ENCODE measurements at places on chromosomes 4 and X.

DNA sequence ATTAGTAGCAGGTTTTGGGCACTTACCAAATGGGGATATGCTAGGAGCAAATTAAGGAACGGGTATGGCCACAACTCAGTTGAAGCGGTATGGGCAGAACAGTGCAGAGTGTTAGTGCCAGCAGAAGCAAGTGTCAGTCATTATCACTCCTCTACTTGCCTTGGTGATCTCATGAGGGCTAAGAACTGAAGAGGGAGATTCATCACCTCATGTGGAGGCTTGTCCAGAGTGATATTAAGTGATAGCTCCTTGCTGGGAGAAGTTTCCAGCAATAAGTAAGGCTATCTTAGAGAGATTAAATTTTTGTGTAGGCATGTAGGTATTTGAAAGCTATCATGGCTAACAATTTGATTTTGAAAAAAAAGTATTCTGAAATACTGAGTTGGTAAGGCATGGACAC, 615.4 kb upstream of the SMIM31 start:
- DNase-seq, result no peak

GRCh38 chrX:16528620-16529019, 121.3 kb upstream of the S100G start:
- no peak for DNase-seq

GRCh38 chr4:21757248-21757647, 191.3 kb downstream of the KCNIP4 start:
- DNase-seq, result no peak

DNA sequence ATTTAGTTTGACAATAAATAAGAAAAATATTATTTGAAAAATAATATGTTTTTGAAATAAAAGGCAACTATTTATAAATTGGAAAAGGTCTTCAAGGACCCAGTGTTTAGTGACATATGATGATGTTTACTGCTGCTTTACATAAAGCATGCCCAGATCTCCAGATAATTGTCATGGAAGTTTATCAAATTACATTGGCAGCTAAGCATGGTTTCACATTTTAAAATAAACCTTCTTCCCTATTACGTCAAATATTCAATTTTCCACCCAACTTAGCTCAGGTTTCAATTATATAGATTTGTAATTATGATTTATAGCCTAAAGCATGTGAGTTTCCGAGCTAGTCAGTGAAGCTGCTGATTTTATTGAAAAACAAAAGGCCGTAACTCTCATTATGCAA, 417.2 kb downstream of the CFAP47 start:
- DNase-seq, result no peak

DNA sequence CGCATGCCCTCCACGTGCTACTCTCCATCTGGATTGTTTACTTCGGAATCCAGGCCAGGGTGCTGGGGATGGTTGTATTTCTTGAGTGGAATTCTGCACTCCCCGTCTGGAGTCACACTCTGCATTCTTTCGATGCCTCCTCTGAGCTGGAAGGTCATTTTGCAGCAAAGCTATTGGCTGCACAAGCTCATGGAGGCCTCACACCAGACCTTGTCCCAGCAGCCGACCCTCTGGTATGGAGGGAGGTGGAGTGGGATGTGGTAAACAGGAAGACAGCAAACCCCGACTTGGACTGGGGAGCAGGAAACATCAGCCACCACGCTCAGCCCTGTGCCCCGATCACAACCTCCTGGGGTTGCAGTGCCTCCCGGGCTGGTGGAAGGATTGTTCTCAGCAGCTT, 225.3 kb upstream of the LNX1 start:
- no peak for DNase-seq

DNA sequence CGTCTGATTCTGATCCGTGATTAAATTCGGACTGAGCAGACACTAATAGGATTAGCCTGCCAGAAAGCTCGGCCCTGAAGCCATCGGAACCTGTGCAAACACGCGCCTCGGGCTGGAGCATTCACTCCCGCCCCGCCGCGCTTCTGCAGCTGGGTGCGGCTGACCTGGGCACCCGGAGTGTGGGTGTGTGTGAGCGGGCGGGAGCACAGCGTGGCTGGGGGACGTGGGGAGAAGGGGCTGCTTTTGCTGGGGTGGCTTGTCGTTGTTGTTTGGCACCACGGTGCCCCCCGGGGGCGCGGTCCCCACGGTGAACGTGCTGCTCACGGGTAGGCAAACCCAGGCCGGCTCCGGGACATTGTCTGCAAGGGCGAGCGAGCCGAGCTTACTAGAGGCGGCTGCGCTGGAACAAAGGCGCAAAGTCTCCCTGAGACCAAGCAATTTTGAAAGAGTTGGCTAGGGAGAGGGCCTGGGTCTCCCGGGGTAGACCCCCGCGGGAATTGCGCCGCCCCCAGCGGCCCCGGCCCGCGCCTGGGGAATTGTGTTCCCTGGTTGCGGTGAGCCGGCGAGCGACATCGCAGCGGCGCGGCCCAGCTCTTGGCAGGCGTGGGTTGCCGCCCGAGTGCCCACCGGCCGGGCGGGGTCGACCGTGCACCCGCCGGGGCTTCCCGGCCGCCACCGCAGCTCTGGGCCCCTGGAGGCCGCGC, 1.4 kb downstream of the MAMLD1 start:
- no peak for DNase-seq

DNA sequence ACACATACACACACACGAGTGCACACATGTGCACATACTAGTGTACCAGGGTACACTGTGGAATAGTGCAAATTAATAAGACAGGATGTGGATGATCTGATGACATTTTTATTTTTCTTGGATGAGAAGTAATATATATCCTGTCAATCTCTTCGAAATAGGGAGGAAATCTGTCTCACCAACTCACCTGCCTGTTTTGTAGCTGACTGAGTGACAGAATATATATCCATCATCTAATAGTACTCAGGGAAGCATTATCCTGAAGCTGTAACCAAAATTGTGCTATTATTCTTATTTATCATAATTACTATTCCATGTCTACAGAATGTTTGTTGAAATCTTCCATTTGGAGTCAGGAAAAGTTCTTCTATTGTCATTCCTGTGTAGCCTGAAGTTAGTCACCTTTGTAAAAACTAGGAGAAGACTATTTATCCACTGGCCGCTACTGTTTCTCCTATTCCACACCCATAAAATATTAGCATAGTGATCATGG, 888.0 kb downstream of the TRAM1L1 start:
- no peak for DNase-seq

DNA sequence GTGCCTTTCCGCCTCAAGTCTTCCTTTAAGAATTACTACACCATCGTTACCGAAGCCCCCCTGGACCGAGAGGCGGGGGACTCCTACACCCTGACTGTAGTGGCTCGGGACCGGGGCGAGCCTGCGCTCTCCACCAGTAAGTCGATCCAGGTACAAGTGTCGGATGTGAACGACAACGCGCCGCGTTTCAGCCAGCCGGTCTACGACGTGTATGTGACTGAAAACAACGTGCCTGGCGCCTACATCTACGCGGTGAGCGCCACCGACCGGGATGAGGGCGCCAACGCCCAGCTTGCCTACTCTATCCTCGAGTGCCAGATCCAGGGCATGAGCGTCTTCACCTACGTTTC, 2.2 kb downstream of the PCDH10 start:
- no peak for DNase-seq

DNA sequence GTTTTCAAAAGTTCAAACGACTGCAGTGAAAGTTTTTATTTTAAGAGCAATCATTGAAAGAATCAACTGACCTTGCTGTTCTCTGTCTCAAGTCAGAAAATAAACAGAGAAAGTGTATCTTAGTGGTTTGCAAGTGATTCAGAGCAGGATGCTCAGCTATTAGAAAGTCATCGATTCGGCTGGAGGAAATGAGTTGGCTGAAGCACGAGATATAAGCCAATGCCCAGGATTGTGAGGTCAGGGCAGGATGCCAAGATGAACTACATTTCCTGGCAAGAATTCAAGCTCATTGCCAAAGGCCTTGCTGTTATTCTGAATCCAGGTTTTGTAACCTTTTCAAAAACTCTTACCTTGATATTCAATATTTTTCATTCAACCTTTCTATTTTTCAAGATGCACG, 541.4 kb upstream of the BOD1L1 start:
- DNase-seq, result peak; percentile 95

DNA sequence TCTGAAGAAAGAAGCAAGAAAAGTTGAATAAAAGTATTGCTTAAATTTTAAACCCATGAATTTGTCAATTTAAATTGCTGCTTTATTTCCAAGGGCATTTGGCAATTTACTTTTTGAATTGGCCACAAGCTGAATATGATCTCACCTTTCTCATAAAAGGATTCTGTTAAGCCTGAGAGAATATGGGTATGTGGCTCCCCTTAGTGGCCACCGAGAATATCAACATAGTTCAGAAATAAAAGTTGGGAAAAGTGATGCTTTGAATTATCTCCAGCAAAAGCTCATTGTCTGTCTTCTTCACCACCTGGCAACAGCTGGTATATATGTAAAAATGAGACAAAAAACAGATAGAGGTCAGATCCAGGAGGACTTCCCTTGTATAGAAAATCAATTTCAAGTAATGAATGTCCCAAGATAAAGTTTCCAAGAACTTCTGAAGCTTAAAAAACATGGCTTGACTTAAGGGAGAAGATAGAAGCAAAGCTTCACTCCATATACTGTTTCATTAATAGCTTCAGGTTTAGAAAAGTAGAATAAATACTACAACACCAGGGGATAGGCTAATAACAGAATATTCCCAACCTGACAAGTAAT, 290.7 kb upstream of the FAM241A start:
- peak; percentile 9 for DNase-seq

DNA sequence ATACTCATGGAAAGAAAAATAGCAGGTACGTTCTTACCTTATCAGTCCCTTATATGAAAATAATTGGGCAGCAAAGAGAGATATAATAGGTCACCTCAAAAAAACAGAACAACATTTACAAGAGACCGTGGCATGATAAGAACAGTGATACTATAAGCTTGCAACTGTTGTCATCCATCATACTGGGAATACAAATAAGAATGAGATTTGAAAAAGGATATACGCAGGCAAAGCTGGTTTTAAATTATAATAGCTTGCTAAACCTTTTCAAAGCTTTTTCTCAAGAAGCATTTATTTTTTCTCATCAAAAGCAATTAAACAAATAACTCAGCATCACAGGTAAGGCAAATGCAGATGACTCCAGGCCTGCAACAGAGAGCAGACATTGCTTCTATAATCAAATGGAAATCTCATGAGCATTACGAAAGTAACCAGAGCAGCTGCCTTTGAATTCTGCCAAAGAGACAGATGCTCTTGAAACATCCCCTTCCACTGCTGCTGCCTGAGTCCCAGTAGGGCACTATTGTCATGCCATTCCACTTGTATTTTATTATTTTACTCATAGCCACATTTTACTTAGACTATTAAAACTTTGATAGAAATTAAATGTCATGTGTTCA, 620.6 kb upstream of the GNPDA2 start:
- DNase-seq, result no peak

DNA sequence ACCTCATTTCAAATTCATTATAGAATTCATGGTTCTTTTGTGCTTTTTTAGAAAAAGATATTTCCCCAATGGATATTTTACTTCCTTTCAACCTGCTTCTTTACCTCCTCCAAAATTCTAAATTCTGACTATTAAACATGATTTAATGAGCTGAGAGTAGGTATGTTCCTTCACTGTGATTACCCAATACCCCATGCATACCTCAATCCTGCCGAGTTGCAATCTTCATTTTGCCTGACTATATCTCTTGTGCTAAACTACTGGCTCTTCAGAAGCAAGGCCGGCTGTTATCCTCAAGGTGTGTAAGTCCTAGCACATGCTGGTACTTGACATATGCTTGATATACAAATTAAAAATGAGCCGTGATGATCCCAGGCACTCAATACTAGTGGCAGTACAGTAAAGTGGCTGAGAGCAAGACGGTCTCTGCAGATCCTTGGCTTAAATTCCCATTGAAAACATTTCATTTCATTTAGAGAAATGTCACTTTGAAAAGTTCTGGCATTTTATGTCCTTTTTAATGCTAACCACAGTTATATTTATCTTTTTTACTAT, 320.4 kb downstream of the KCNIP4 start:
- no peak for DNase-seq

GRCh38 chr4:74370912-74371311, 6.0 kb downstream of the EREG start:
- DNase-seq, result peak; percentile 30

DNA sequence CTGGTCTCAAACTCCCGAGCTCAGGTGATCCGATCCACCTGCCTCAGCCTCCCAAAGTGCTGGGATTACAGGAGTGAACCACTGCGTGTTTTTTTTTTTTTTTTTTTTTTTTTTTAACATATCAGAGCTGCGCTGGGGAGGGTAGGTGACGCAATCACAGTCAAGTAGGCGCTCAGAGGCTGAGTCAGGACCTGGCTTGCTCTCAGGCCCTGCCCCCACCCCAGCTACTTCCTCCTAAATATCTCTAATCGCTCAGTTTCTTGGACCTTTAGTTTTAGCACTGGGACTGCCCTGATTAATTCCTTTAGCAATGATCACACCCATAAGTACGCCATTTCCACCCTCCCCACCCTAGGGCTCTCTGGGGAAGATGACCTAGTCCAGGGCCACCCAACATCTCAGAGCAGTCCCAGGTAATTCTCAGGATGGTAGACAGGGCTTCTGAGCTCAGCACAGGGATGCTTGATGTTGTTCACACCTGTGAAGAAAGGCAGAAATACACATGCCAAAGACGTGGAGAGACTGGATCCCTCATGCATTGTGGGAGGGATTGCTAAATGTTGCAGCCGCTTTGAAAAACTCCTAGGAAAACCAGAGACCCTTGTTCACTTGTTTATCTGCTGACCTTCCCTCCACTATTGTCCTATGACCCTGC, 50.2 kb downstream of the DDX3X start:
- peak; percentile 15 for DNase-seq

DNA sequence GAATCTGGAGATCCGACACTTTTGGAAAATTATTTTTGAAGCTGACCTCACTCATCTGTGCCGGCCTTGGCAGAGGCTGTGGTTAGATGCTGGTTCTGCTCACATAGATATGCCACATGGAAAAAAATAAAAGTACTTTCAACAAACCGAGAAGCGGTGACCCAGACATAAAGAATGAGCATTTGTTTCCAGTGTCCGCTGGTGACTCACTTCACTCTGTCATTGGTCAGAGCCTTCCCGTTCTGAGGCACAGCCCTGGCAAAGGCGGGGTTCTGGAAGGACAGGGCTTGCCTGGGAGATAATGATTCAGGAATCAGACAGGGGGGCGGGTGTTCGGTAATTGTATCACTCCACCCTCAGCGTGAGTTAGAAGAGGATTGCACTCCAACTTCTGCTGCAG, 172.4 kb upstream of the MXRA5 start:
- peak; percentile 94 for DNase-seq

- no peak for DNase-seq
Measured at GRCh38 chr4:21009956-21010355, 309.7 kb downstream of the PACRGL start.

DNA sequence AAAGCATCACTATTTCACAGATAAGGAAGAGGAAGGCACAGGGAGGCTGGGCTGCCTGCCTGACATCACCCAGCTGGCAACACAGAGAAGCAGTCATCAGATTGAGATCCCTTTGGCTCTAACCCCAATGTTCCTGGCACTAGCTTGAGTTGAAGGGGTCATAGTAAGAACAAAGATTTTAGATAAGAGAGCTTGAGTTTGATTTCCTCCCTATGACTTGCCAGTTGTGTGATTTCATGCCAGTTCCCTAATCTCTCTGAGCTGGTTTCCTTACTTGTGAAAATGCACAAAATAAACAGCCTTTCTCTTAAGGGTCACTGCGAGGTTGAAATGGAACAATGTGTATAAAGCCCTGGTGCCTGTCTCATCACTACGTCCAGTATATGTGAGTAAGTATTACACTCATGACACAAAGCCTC, 475.4 kb upstream of the HS3ST1 start:
- peak; percentile 3 for DNase-seq

Measured in stromal cell of bone marrow (primary cell).